ENCODE measurements at places on chromosomes 3 and 15.
A peak's percentile ranks its signal among the peaks of the same experiment; 100 is the strongest.

DNA sequence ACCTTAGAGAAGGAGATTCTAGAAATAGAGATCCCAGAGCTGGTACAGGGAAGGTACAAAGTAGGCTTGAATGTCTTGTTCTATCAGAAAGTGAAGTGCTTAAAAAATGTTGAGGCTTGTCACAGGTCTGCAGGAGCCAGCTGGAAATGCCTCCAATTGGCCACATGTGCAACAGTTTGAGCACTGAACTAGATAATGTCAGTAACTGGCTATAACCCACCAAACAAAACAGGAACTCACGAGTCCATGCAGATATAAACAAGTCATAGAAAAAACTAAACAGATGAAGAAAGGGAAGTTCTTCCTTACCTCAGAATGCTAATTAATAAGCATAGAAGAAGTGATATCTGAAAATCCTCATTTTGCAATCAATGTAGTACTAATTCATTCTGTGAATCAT, 11.9 kb upstream of the TF start:
- DNase-seq = no peak

GRCh38 chr3:139978966-139979365, 44.0 kb downstream of the CLSTN2 start:
- DNase-seq = no peak

GRCh38 chr3:78847203-78847602, 920.6 kb downstream of the ROBO1 start:
- DNase-seq = no peak

DNA sequence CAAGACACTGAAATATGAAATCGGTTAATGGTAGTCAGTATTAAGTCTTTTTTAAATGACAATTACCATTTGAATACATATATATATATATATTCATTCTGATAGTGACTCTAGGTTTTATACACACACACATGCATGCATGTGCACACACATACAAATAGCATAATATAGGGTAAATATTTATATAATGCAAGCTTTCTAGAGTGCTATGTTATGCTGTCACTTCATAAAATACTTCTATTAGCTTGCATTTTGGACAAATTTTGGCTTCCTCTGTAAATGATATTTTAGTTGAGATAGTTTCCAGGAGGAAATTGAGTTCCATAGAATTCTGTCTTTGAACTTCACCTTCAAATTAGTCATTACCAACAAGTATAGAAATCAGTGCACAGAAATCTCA, 89.9 kb upstream of the EPHA3 start:
- DNase-seq = no peak

DNA sequence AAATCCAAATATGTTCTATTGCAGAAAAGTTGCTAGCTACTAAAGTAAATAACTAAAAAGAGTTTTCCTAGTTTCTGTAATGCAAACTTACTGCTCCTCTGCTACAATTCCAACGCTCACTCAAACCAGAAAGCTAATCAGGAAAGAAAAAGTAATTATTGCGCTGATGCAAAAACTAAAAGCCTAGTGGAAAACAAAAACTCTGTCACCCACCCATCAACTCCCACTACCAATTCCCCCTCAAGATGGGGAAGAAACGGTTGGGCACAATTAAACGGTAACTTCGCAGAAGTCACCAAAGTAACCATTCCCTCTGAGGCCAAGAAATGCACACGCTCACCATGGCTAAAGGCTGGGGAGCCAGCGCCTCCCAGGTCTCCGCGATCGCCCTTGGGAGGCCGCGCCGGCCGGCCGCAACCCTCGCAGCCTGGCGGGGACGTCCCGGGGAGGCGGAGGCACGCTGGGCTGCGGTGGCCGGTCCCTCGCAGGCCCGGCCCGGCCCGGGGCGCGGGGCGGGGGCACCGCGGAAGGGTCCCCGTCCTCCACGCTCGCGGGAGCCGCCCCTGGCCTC, 684 bp downstream of the SLTM start:
- no peak for DNase-seq

- peak; percentile 44 for DNase-seq
These were observed 9.8 kb downstream of the ISG20 start for GRCh38 chr15:88648357-88649214.

DNA sequence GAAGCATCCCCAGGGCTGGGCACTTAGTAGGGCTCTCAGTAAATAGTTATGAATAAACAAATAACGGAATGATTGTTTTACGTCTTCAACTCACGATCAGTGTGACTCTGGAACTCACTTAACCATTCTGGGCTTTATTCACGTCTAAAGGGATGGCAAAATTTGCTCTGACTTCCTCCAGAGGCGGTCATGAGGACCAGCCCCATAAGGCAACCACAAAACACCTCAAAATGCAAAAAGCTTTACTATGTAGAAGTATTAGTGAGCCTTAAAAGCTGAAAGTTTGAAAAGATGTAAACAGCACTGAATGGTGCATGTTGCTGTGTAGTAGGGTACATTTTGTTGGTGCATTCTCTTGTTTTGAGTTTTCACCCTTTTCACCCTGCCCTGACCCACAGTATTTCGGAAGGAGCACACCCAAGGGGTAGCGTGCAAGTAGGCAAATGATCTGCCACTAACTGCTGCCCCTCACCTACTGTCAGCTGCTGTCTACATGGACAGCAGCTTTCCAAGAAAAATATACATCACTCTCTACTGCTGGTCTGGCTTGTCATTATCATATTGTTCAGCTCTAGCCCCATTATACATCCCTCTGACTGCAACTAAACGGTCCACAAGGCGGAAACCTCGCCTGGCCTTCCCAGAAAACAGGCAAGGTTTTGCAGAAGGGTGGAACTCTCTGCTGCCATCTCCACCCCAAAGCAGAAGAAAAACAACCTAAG, 308.5 kb upstream of the PROK2 start:
- no peak for DNase-seq

DNA sequence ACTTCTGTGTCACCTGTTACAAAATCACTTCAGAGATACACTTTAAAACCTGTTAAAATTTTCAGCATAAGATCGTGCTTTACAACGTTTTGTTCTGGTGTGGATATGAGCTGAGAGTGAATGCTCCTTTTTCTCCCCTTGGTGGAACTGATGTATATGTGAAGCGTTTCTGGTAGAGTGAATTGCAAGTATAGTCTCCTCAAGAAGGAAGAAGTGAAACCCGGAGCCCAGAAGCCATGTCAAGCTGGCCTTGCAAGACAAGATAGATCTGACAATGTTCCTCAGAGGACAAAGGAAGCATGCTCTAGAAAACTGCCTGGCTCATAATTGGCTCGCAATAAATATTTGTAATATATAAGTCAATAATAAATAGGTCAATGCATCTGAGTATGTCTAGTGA, 23.6 kb downstream of the SERPINI2 start:
- no peak for DNase-seq

GRCh38 chr15:99148851-99149276, 44.0 kb downstream of the SYNM start:
- no peak for DNase-seq

- DNase-seq = no peak
These were observed 19.5 kb upstream of the NANOGP8 start for GRCh38 chr15:35104526-35105147.

DNA sequence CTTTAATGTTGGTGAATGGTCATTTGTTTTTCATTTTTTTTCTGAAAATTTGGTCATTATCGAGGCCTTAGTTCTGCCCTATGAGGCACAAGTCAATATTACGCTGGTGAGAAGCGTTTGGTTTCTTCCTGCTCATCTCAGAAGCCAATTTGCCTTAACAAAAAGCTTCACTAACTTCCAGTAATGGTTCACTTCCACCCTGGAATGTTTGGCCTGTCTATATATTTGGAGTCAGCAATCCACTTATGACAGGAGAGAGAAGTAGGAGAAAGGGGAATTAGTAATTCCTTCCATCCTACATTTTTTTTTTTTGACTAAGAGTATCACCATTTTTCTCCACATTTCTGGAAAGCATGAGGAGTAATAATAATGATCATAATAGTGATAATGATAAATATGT, 124.4 kb downstream of the DIPK2A start:
- DNase-seq = no peak

DNA sequence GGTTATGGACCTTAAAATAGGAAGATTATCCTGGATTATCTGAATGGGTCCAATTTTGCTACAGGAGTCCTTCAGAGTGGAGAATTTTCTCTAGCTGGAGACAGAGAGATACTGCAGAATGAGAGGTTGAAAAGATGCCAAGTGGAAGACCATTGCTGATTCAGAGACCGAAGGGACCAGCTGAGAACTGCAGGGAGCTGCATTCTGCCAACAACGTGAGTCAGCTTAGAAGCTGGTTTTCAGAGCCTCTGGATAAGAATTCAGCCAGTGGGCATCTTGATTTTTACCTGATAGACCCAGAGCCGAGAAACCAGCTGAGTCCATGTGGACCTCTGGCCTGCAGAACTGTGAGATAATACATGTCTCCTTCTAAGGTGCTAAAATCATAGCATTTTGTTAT, 234.0 kb downstream of the NR2F2 start:
- no peak for DNase-seq

GRCh38 chr3:89260721-89261120, 153.3 kb downstream of the EPHA3 start:
- DNase-seq = no peak

DNA sequence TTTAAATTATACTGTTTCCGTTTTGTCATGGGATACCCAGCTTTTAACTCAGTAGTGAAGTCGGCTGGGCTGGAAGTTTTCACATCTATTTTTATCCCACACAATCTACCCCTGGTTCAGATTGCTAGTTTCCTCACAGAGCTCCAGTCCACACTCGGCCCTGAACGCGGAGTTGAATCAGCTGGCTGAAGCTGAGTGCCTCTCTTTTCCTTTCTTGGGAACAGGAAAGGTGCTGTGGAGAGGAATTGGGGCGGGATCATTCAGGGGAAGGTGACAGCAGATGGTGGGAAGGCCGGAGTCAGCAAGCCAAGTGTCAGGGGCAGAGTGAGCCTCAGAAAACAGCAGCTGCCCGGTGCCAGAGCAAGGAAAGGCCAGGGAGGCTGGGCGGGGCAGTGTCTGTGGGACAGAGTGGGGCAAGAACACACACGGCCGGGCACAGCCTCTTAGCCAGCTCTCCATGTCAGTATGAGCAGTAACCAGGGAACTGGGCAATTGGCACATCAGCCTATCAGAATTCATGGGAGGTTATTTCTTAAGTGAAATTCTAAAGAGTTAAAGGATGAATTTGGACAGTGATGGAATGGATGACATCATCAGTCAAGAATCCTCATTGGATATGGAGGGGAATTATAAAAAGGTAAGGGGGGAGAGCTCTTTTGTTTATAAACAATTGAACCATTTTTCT, 135.7 kb upstream of the IL12A start:
- DNase-seq = no peak

- DNase-seq = no peak
These were observed 218.1 kb downstream of the TP63 start for GRCh38 chr3:189849262-189849661.

DNA sequence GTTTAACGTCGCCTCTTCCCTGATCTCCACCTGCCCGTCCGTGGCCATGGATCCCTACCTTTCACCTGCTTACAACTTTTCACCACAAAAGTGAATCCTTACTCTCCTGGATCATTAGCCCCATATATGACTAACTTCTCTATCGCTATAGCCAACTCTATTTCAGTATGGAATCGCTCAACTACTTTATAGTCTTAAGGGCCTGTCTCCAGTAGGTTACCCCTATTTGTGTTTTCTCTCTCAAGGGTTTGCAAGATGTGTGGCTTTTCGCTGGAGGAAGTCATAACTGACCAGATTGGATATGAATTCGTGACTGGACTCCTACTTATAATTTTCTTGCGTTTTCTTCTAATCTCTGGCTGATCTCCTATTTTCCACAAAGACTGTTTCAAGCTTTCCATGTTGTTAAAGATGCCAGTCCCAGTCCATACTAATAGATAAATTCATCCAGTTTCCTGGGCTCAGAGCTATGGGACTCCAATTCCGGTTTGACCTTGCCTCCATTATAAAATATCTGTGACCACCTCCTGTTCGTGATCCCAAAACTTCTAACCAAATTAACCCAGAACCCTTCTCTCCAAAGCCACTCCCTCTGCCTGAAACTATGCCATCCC, 1.3 kb upstream of the STAG1 start:
- DNase-seq = peak; percentile 11

GRCh38 chr3:58325525-58325992, 7.1 kb upstream of the PXK start:
- DNase-seq = no peak

GRCh38 chr3:135528413-135529015, 437.0 kb upstream of the PPP2R3A start:
- DNase-seq = no peak

- peak; percentile 85 for DNase-seq
These were observed 17.7 kb downstream of the CPN2 start for GRCh38 chr3:194333212-194333980.

- no peak for DNase-seq
These were observed 32.6 kb upstream of the ATP11B start for GRCh38 chr3:182760576-182761164.

DNA sequence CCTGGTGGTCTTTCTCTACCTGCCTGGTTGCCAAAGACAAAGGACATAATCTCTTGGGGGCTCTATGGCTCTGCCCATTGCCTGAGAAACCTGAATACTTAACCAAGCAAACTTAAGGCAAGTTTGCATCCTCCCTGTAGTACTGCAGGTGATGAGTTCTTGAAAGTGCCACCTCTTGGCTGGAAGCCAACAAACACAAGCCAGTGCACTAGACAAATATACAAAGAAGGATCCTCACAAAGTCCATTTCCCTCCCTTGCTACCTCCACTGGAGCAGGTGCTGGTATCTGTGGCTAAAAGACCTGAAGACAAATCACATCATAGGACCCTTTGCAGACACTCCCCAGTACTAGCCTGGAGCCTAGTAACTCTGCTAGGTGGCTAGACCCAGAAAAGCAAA, 772.3 kb downstream of the SI start:
- DNase-seq = no peak

- DNase-seq = no peak
These were observed 85.0 kb upstream of the DPH6 start for GRCh38 chr15:35630985-35631384.

GRCh38 chr15:41115161-41115651, 874 bp downstream of the INO80 start:
- DNase-seq = no peak

DNA sequence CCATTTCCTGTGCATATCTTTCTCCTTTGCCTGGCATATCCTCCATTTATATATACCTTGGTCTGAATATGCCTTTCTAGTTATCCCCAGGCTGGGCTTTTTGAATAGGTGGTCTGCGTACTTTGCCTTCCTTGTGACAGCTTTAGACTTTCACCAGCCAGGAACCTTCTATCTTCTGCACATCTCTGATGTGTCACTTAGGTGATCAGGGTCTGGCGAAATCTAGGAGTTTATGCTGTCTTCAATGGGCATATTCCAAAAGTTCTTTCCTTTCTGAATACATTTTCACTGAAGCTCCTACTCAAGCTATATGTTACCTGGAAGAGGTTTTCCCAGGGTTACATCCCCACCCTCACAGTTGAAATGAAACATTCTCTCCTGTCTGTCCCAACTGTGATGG, 27.8 kb upstream of the ST3GAL6 start:
- no peak for DNase-seq
